ENCODE measurements at places on chromosomes 4 and X. TPM values are rescaled to one million over a fixed set of nuclear protein-coding genes. Genes with fewer than 3 reads are reported as not detected.

The DMRTC1B gene
- 2.0 TPM for total RNA-seq

The WNK3 gene
- 5.6 TPM for total RNA-seq

The GSX2 gene
- total RNA-seq, result not detected

The MID1 gene
- 54.1 TPM for total RNA-seq

The AMER1 gene
- 5.7 TPM for total RNA-seq
